AG09319 (cell line): ENCODE measurements at places on chromosomes 5 and 9.

- DNase-seq = no peak
Observed at GRCh38 chr5:128825826-128826225, 139.5 kb upstream of the SLC27A6 start.

GRCh38 chr5:9358961-9359685, 186.8 kb downstream of the SEMA5A start:
- DNase-seq = no peak

- DNase-seq = no peak
Observed at GRCh38 chr9:111902391-111903139, 6.0 kb downstream of the UGCG start.

GRCh38 chr9:82538634-82539033, 524.3 kb downstream of the RASEF start:
- no peak for DNase-seq

GRCh38 chr9:93861736-93862358, 93.3 kb downstream of the BARX1 start:
- DNase-seq = no peak

GRCh38 chr5:153860195-153860886, 178.4 kb downstream of the FAM114A2 start:
- DNase-seq = no peak

DNA sequence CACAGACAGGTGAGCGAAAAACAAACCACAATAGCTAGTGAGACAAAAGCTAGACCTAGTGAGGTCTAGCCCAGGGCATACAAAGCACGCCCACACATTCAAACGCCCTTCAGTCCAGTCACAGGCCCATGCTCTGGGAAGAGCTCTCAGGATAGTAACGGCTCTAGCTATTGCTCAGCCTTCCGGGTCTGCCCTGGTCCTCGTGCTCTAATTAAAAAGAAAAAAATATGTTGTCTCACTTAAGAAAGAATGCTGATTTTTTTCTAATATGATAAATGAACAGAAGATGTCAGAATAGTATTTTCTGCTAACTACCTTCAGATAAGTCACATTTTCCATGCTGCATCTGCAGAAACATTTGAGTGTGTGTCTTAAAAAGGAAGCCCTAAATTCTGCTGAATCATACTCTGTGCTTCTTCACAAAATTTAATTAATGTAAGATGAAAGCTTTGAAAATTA, 94.5 kb downstream of the PLPP1 start:
- no peak for DNase-seq

- DNase-seq = no peak
Observed at GRCh38 chr5:56360816-56361215, 127.7 kb upstream of the ANKRD55 start.

DNA sequence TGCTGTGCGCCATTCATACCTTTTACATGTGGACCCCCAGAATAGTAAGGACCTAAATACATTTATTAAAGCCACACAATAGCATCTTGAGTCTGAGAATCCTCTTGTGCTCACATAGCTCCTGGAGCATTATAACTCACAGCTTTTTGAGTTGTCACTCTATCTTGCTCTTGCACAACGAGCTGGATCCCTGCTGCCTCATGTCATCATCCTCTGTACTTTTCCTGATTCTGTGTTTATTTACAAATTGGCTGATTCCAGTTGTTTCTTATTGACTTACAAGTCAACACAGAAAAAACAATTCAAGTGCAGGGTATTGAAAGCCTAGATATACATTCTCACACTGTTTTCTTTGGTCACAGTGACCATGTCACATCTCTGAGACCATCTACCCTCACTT, 112.9 kb downstream of the SLC1A3 start:
- no peak for DNase-seq

DNA sequence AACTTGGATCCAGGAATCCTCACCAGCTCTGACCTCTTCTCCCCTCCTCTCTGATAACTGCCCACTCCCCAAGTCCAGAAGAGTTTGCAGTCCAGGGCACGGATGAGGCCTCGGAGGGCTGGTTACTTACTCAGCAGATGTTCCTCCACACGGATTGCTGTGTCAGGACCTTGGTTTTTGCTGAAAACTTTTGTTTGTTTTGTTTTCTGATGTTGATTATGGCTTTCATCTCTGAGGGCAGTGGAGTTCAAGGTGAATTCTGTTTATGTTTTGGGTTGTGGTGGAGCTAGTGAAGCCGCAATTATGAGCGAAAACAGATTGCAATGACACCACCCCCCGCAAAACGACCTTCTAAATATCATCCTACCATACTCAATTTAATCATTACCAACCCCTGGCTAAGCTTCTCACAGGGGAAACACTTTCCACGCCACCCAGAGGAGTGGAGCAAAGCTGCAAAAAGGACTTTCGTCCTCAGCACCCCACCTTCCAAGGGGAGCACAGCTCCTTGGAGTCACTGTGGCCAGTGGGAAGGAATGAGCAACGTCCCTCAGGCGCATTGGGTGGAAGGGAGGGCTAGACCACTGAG, 92.7 kb upstream of the SAP30L start:
- DNase-seq = peak; percentile 44
